ENCODE measurements at places on chromosomes 3 and 15.

- no peak for DNase-seq
These were observed 65.6 kb downstream of the SLCO3A1 start for GRCh38 chr15:91919014-91919534.

- DNase-seq, result peak; percentile 86
These were observed 9.7 kb downstream of the EOMES start for GRCh38 chr3:27712136-27713077.

DNA sequence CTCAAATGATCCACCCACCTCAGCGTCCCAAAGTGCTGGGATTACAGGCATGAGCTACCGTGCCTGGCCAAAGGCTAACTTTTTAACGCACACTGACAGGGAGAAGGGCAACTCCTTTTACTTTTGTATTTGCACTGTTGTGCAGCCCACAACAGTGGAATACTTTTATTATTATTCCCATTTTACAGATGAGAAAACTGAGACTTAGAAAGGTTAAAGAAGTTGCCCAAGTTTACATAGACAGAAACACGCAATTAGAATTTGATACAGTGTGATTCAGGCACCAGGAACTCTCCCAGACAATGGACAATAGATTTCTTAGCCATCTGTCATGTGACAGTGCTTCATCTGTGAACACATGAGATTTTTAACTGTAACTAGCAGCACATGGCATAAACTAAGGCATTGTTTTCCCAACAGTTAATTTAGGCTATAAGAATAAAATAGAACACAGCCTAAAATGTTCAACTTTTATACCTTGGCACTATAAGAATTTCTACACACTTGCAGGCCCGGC is 18.8 kb downstream of the STAG1 start:
- no peak for DNase-seq

DNA sequence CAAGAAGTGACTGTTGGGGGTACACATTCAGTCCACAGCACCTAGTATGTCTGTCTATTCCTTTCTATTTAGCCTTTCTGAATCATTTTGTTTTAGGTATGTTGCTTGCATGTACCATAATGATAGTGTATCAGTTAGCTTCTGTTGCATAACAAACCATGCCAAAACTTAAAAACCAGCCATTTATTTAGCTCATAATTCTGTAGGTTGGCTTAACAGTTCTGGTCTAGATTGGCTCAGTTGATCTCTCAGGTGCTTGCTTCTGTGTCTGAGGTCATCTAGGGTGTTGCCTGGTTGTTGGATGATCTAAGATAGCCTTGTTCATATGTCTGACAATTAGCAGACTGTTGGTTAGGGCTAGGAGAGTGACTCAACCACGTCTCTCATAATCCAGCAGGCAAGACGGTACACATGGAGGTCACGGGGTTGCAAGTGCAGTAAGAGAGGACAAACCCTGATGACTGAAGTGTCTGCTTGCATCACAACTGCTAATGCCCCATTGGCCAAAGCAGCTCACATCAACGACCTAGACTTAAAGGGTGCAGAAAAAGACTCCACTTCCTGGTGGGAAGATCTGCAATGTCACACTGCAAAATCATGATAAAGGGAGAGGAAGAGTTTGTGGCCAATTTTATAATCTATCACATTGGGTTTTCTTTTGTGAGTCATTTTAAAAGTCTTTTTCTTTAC is 6.8 kb upstream of the PDCD6IP start:
- peak; percentile 45 for DNase-seq

- DNase-seq, result no peak
These were observed 13.7 kb downstream of the CLPX start for GRCh38 chr15:65171428-65171827.

DNA sequence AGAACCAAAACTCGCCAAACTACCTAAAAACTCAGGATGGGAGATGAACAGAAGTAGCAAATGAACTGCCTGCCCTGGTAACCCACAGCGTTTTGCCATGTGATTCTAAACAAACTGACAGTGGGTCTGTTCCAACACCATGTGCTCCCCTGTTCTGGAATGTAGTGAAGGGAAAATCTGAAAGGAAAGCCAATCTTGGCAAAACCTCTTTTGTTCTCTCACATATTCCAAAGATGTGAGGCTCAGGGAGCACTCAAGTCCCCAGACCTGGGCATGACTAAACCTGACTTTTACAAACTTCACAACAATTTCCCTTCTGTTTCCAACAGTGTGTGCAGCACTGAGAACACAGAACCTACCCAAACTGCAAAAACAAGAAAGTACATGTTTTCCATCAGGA is 116.1 kb downstream of the IMPG2 start:
- DNase-seq, result no peak

DNA sequence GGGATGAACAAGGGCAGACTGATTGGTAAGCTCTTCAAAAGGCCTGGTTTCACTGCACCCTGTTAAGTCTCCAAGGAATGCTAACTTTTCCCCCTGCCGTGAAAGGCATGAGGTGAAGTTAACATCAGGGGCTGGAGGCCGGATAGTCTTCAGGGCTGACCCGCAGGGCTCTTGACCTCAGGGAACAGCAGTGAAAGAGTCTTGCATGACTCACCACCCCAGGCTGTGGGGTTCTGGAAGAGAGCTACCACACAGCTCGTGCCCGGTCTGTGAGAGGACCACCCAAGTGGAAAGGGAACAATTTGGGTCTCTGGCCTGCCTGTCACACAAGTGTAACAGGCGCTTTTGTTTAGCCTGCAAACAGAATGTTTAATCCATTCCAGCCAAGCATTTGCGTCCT is 504.9 kb downstream of the EDEM1 start:
- DNase-seq, result no peak

DNA sequence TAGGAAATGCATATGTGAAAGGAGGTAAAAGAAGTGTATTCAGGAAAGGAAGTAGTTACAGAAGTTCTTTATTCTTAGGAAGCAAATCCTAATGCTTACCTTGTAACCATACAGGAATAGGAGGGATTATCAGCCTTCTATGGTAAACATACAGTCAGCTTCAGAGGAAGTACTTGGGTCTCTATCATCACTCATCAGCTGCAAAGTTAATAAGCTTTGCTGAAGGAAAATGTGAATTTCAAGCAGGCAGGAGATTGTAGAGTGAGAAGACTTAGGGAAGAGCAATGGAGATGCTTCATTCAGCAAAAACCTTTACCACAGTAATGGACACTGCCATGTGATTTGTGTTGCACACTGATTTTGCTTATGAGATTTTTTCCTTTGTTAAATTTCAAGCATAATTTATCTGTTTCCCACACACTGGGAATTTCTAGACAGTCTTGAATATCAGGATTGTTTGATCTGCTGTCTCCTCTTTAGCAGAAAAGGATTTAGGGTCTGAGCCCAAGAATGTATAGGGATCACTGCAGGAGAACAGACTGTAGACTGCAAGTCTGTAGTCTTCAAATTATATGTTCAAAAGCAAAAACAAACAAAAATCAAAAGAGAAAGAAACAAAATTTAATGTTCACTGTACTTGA is 150.8 kb downstream of the ZNF609 start:
- no peak for DNase-seq

DNA sequence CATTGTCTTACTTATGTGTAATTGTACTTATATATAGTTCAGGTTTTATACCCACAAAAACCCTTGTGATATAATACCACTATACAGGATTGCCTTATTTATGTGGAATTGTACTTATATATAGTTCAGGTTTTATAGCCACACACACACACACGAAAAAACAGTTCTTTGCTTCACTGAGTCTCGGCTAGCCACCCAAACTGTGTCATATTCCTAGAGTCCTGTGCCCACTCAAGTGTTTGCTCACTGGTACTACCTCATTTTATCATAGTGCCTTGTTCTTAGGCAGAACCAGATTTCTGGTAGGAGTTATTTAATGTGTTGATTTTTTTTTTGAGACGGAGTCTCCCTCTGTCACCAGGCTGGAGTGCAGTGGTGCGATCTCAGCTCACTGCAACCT is 12.5 kb downstream of the RASA2 start:
- DNase-seq, result peak; percentile 28

DNA sequence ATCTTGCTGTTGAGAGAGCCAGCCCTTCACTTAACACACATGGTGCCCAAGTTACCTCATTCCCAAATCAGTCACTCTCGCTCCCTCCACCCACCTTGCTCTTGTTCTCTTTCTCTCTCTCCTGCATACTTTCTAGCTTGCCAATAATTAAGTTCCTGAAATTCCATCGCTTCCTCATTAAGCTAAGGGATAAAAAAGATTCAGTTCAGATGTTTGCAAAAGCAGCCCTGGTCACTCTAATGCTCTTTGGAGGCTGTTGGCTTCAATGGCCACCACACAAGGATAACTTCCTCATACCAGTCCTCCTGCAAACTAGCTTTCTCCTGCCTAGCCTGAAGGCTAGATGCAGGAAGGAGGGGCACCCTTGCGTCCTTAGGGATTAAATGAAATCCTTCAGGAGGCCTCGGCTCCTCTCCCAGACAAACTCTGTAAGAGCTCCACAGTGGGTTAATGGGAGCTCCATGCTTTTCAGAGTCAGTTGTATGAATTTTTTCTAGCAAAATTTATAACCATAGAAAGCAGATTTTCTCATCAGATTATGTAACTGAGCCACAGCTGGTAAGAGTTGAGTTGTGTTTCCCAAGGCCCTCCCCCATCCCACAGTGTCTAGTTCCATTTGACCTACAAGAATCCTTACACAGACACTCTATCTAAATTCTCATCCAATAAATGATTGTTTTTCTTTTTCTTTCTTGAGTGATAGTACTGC is 176.6 kb upstream of the TRIM42 start:
- no peak for DNase-seq

- DNase-seq, result no peak
These were observed 25.3 kb upstream of the AGBL1 start for GRCh38 chr15:86054338-86054737.

GRCh38 chr15:100918034-100918689 is 995 bp upstream of the LRRK1 start:
- peak; percentile 78 for DNase-seq

- no peak for DNase-seq
These were observed 111.4 kb upstream of the ALCAM start for GRCh38 chr3:105255350-105255749.

- DNase-seq, result no peak
These were observed 142.6 kb downstream of the PLCH1 start for GRCh38 chr3:155602307-155602706.

- DNase-seq, result no peak
These were observed 46.8 kb downstream of the PDHB start for GRCh38 chr3:58386626-58387365.

GRCh38 chr3:181721046-181721875 is 9.5 kb downstream of the SOX2 start:
- no peak for DNase-seq

GRCh38 chr3:45027441-45027840 is 1.3 kb downstream of the CLEC3B start:
- DNase-seq, result no peak

DNA sequence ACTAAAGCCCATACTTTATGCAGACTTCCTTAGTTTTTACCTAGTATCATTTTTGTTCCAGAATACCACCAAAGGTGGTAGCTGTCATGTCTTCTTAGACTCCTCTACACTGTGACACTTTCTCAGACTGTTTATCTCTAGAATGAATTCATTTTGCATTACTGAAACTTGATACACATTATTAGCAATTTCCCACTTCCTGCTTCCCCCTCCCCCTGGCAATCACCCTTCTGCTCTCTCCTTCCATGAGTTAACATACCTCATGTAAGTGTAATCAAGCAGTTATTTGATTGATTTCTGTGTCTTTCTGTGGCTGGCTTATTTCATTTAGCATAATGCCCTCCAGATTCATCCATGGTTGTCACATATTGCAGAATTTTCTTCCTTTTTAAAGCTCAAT is 204.9 kb downstream of the STAG1 start:
- no peak for DNase-seq

DNA sequence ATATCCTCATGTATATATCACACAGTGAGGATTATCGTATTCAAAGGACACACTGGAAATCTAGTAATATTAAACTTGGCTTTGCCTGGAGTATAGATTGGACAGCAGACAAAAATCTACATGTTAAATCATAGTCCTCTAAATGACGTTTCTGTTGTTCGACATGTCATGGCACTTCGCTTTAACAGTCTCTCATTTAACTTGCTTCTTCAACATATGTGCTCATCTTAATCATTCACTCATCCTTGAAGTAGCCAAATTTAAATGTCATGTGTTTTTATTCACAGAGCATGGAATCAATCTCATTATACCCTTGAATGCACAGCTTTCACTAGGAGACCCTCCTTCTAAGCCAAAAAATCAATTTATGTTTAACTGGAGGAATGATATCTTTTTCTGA is 417.0 kb upstream of the CNTN6 start:
- no peak for DNase-seq

DNA sequence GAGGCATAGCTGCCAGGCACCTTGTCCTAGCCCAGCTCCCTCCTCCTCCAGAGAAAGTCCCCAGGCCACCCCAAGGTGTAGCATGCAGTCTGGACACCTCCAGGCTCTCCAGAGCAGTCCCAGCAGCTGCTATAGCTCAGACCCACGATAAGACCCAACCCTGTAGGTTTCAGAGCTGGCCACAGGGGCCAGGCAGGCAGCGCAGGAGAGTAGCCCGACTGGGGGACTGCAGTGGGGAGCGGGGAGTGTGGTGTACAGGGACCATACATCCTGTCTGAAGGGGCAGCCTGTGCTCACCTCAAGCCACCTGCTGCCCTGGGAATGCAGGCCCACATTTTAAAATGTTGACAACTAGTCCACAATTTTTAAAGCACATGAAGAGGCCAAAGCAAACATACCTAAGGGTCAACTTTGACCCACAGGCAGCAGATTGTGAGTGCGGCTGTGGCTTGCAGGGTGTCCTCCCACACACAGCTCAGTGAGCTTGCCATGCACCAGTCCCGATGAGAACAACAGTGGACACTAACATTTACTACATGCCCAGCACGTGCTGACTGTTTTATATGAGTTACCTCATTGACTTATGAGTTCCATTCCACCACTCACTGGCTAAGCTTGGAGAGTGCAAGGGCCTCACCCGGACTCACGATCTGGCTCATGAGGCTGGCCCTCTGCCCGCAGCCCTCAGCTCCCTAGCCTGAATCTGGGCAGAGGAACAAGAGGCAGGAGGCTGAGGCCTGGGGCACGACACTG is 81.4 kb downstream of the DNAJB8 start:
- DNase-seq, result no peak

GRCh38 chr3:71504250-71505036 is 79.1 kb downstream of the FOXP1 start:
- peak; percentile 58 for DNase-seq

DNA sequence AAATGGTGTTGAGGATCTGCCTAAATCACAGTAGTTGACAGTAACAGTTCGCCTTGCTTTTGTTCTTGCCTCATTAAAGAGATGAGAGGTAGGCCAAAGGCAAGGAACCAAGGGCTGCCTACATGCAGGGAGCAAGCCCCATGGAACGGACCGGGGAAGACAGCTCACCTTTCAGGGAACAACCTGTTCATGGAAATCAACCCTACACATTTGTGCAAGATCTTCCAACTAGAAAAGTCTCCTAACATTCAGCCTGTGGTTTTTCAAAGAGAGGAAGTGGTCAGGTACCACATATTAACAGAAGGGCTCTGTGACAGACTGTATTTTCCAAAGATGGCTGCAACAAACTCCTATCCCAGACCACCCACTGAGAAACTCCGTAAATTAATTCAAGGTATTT is 1031.8 kb upstream of the NR2F2 start:
- DNase-seq, result no peak

GRCh38 chr3:50435371-50436113 is 67.9 kb downstream of the CACNA2D2 start:
- DNase-seq, result no peak

Data from activated CD8-positive, alpha-beta T cell treated with anti-CD3 and anti-CD28 coated beads for 36 hours (primary cell).